DMS153 (cell line): ENCODE measurements at places on chromosomes 2 and 18.

- no peak for DNase-seq
Observed at GRCh38 chr2:147231081-147231480, 613.7 kb upstream of the ACVR2A start.

- no peak for DNase-seq
Observed at GRCh38 chr2:44935729-44936098, 5.8 kb upstream of the SIX3 start.

DNA sequence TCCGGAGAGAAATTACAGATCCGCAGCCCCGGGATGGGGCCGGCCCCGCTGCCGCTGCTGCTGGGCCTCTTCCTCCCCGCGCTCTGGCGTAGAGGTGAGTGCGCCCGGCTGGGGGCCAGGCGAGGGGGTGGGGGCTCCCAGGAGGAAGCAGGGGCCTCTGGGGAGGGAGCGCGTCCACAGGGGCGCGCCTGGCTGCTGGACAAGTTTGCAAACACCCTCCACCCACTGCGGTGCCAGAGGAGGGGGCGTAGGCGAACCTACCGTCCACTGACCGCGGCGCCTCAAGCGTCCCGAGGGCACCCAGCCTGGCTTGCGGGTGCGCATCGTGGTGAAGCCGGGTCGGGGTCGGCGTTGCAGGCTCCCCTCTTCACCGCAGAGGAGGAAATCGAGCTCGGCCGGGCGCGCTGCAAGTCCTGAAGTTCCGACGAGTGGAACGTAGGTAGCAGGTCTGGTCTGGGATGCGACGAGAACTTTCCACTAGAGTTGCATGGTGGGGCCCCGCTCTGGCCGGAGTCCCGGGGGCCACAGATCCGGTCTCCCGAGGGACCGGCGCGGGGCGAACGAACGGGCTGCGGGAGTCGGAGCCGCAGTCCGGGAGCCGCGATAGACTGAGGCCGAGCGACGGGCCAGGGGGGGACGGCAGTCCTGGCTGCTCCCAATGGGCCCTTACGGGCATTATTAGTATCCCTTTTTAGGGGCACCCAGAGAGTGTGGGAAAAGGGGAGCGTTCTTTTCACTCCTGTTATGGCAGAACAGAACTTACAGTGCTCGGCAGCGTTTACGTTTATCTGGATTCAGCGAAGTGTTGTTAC, 502 bp downstream of the MERTK start:
- no peak for DNase-seq

DNA sequence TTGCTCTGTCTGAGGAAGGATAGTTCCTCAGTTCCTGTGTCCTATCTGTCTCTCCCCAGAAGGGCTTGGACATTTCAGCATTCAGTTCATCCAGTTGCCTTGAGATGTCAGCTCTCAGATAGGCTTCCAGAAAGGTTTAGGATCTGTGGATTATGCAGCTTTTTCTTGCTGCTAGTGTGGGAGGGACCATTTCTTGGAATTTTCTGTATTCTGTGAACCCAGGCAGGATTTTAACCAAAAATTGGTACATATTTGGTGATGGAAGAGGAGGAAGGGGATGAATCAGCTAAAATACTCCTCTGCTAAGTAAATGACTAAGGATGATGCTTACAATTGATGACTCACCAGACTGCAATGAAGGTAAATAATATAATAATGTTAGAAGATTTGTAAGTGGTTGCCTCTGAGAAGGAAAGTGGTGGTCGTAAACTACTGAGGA, 58.6 kb upstream of the DOCK10 start:
- DNase-seq, result no peak

DNA sequence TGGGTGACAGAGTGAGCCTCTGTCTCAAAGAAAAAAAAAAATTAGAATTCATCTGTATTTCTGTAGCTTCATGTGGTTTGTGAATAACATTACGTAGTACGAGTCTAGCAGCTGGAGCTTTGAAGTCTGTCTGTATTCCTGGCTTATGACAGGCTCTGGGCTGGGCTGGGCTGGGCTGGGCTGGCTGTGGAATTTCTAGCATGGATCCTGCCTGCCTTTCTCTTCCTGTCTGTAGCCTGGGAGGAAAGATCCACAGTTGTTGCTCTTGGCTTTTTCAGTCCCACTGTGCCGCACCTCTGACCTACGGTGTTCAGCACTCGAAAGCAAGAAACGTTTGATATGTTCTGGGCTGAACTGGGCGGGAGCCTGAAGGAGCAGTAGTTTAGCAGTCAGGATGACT, 55.4 kb downstream of the BOLA3 start:
- no peak for DNase-seq

DNA sequence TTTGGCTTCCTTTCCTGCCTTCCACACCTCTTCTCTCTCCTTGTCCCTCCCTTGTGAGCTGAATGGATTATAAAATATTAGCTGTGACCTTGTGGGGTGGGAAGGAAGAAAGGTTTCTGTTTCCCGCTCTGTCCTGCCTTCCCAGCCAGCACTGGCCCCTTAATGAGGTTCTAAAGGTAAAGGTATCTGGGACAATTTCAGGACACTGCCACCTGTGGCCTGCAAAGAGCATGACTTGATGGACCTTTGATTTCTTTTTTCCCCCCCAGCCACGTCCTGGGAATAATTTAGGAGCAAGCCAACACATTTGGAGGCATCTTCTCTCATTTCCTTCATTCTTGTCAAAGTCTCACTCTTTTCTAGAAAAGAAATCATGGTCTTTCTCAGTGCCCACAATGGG, 246.7 kb upstream of the EPAS1 start:
- DNase-seq, result no peak
